ENCODE measurements at places on chromosomes 11 and 22. TPM values are rescaled to one million over a fixed set of nuclear protein-coding genes. Genes with fewer than 3 reads are reported as not detected.

The HINFP gene
- total RNA-seq, result 24.5 TPM

The DEPDC7 gene
- total RNA-seq, result 1.6 TPM

The RAB36 gene
- total RNA-seq, result 2.9 TPM

The PANX2 gene
- 2.0 TPM for total RNA-seq

The F2 gene
- total RNA-seq, result not detected

The KRTAP5-9 gene
- not detected for total RNA-seq

The TSGA10IP gene
- total RNA-seq, result not detected
